Ascending aorta (tissue), 2 donors: ENCODE measurements at places on chromosomes 12 and 14. TPM values are rescaled to one million over a fixed set of nuclear protein-coding genes. Genes with fewer than 3 reads are reported as not detected.
A peak's percentile ranks its signal among the peaks of the same experiment; 100 is the strongest.

EXD2 gene
- total RNA-seq = 17.2 TPM

SUOX gene
- 5.4 TPM for total RNA-seq

LLPH gene
- total RNA-seq = 0.21 TPM

GYS2 gene
- not detected for total RNA-seq

PLEKHG3 gene
- total RNA-seq = 134 TPM

GNB3 gene
- 10.4 TPM for total RNA-seq

ZBTB39 gene
- total RNA-seq = 5.9 TPM

NXPH4 gene
- total RNA-seq = not detected

DNA sequence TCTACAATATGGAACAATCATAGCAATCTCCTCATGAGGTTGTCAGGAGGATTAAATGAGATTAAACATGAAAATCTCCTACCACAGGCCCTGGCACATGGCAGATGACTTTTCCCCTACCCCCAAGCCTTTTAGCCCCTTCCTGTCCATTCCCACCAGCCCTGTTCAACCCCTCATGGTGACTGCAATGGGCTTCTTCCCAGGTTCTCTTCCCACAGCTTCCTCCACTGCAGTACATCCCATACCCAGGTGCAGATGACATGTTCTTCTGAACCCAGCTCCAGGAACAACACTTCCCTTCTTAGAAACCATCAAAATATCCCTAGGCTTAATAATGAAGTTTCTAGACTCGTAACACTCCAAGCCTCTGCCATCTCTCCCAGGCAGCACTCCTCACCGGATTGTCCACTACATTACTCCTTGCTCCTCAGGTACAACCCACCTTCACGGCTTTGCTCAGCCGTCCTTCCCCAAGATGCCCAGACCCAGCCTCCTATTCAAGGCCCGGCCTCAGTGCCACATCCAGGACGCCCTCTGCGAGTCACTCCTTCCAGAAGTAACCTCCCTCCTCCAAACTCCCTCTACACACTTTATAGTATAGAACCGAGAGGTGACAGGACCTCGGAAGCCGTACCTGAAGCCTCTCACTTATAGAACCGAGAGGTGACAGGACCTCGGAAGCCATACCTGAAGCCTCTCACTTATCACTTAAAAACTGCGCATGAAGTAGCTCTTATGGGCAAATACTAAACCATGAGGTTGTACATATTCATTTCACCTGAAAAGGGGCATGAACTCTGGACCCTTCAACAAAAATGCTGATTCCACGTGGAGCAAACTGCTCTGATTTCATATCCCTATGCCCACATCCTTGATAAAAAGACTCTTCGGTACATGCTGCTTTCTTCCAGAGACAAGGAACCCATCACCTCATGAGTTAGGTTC lies 1.5 kb downstream of the CRACR2A start:
- no peak for DNase-seq

DNA sequence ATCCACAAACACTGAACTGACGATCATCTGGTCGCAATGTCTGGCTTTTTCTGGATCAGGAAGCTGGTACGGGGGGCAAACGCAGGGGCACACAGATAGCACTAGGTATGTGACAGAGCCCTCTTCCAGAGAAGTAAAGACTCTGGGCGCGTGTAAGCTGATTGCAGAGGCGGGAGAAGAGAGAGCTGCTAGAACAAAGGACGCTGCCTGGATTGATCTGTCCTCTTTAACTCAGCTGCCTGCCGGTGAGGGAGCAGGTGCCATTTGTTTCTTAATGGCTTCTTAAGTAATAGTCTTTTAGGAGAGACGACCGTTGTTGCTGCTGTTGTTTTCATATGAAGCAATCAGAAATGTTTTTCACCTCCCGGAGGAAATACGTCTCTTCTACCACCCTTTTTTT lies 77.3 kb downstream of the GLT1D1 start:
- DNase-seq = no peak

DNA sequence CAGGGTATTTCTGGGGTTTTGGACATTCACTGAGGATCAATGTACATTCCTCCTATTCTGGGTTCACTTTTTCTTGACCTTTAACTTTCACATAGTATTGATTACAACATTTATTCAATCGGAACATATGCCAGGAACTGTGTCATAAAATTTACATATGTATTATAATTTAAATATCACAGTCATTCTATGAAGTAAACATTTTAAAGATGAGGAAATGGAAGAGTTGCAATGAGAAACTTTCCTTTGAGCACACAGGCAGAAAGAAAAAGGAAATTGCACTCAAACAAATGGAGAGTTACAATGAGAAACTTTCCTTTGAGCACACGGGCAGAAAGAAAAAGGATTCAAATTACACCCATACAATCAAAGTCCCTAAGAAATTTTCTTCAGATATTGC lies 3.1 kb downstream of the MUCL1 start:
- no peak for DNase-seq

DNA sequence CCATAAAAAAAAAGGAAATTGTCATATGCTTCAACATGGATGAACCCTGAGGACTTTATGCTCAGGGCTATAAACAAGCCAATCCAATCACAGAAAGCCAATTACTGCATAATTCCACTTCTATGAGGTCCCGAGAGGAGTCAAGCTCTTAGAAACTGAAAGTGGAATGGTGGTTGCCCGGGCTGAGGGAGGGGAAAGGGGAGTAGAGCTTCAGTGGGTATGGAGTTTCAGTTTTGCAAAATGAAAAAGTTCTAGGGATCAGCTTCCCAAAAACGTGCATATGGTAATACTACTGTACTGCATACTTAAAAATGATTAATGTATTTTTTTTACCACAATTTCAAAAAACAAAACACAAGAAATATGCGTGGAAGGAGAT lies 52.0 kb downstream of the RNF34 start:
- DNase-seq = no peak

DNA sequence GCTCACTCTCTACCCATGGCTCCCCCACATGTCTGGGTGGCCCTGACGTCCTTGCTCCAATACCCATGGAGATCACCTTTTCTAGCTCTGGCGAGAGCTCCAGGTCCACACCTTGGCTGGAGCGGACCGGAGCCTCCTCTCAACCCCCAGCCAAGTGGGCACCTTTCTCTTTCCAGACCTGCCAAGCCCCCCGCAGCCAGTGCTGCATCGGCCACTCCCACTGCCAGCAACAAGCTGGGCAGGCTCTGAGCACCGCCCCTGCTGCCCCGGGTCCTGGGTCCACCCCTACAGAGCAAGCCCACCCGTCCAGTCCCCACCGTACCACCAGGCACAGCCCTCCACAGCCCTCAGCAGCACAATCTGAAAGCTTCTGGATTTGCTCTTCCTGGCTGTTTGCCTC lies 98.2 kb upstream of the C14orf180 start:
- no peak for DNase-seq

- DNase-seq = no peak
Measured at GRCh38 chr14:89000007-89000942, 175.8 kb downstream of the TTC8 start.

- DNase-seq = no peak
Measured at GRCh38 chr14:76153919-76154318, 2.2 kb downstream of the GPATCH2L start.

- no peak for DNase-seq
Measured at GRCh38 chr12:124191966-124192365, 102.9 kb upstream of the RFLNA start.

DNA sequence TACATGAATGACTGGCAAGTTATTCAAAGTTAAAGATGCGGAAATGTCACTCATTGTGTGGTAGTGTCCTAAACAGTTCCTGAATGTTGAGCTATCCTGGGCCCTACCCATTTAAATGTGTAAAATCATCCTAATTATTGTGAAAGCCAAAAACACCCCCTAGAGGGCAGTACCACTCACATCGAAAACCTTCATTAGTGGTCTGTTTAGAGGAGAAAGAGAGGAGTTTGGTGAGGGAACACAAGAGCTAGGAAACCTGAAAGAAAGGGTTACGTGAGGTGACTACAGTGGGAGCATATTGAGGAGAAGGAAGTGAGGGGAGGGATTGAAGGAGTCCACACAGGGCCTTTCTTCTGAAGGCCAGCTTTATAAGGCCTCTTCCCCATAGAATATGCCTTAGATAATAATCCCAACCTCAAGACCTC lies 2.5 kb upstream of the TEP1 start:
- DNase-seq = no peak

DNA sequence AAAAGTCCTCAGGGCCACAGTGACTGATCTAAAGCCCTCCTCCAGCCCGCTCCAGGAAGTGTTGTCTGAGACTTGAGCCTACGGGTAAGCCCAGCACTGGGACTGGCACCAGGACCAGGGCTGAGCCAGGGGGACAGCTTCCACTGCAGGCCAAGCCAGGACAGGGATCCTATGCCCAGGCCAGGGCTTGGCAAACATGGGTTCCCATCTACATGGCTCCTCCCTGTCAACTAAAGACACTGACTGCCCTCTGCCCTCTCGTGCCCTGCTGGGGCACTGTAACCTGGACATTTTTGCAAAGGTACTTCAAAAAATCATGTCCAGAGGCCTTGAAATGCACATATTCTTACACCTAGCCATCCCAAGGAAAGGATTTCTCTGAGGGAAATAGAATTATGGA lies 88.0 kb downstream of the VWF start:
- DNase-seq = no peak

DNA sequence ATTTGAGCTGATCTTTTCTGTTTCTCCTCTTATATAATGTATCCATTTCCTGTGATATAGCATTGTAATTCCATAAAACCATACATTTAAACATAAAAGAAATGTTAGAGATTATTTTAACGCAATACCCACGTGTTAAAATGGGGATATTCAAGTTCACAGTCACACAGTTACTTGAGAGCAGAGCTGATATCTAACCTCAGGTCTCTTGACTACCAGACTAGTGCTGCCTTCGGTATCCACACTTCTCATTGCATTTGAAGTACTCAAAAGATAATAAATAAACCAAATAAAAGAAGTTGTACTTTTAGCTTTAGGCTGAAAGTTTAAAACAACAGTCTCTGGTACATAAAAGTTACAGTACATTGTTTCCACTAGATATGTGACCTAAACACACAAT lies 2.9 kb downstream of the CLECL1 start:
- DNase-seq = no peak

GRCh38 chr14:74147571-74147970 lies 62.8 kb downstream of the LIN52 start:
- no peak for DNase-seq

DNA sequence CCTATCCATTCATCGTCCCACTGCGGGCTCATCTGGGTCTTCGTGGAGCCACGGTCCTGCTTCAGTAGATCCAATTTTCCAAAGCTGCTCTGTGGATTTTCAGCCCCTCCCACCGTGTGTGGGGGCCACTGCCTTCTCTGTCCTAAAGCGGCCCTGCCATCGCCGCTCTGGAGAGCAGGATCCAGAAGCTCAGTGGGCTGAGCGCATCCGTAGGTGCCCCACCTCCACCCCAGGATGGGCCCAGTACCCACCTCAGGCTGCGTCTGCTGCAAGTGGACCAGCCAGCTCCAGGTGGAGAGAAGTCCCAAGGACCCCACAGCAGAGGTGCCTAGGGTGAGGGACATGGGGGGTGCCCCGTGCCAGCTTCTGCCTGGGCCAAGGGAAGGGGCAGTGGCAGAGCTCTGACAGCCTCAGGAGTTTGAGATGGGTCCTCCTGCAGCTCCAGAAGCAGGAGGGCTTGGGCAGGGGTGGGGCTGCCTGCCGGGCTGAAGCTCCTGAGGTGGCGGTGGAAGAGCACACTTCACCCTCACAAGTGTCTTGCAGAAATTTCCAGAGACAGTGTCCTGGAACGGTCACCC lies 148.1 kb upstream of the C14orf180 start:
- no peak for DNase-seq

GRCh38 chr12:77953528-77954205 lies 123.0 kb downstream of the NAV3 start:
- DNase-seq = no peak

GRCh38 chr14:64391113-64391725 lies 3.1 kb downstream of the MTHFD1 start:
- DNase-seq = no peak

DNA sequence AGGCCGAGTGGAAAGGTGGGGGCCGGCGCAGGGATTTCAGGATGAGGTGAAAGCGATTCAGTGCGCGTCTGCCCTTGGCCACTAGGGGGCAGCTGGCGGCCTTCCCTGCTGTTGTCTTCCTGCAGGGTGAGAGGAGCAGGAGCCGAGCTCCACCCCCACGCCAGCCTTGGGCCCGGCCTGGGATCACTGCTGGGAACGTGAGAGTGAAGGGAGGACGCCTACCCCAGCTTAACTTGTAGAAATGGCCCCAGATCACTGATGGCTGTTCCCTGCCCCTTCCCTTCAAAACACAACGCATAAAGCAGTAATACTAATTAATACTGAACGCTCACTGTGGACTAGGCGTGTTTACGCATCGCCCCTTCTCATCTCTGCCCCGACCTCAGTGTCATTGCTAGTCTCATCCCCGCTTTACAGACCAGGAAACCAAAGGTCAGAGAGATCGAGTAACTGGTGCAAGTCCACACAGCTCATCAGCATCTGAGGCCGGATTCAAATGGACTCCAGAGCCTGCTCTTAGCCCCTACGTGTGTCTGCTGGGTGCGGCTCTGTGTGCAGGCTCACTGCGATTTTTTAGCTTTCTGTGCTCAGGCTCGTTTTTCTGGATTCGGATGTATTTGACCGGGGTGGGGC lies 24.3 kb downstream of the MVK start:
- DNase-seq = peak; percentile 87

DNA sequence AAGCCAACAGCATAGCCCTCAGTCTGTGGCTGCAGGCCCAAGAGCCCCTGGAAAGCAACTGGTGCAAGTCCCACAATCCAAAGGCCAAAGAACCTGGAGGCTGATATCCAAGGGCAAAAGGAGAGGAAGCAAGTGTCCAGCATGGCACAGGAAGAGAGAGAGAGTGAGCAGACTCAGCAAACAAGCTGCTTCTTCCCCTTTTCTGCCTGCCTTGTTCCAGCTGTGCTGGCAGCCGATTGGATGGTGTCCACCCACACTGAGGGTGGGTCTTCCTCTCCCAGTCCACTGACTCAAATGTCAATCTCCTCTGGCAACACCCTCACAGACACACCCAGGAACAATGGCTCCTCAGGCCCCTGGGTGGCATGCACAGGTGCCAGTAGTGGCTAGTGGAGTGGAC lies 33.5 kb downstream of the SMCO2 start:
- no peak for DNase-seq

DNA sequence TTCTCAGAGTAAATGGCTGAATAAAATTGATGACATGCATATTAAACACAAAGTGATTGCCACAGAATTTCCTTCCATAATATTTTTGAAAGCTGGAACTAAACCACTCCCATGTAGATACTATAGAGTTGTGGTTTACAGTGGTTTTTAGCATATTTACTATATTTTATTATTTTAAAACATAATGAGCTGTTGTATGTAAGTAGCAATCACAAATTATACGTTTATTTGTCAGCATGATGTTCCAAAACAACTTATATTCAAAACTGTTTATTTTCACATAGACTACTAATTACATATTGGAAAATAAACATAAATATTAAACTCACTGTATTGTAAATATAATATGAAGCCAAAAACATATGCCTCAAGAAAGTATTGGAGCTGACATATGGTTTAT lies 77.2 kb downstream of the NAV3 start:
- DNase-seq = no peak

- no peak for DNase-seq
Measured at GRCh38 chr12:121494093-121494787, 86.6 kb downstream of the KDM2B start.
